ENCODE measurements at places on chromosomes 3 and 15.
A peak's percentile ranks its signal among the peaks of the same experiment; 100 is the strongest.

- no peak for DNase-seq
Measured at GRCh38 chr3:100416863-100417262, 15.5 kb downstream of the LNP1 start.

DNA sequence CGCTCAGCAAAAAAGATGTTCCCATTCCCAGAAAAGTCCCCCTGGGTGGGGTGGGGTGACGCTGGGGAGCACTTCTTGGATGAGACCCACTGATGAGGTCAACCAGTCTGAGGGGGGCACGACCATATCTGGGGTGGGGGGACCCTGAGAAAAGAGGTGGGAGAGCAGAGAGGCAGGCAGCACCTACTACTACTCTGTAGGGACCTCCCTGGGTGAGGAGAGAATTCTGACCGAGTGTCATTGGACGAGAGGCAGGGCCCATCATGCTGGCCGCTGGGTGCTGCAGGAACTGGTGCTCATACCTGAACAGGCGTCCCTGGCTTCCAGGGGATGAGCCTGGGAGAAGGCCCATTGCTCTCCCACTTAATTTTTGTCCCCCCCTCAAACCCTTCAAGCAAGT, 158.8 kb downstream of the KLF13 start:
- peak; percentile 57 for DNase-seq

- no peak for DNase-seq
Measured at GRCh38 chr3:100590114-100590839, 19.1 kb upstream of the ADGRG7 start.

DNA sequence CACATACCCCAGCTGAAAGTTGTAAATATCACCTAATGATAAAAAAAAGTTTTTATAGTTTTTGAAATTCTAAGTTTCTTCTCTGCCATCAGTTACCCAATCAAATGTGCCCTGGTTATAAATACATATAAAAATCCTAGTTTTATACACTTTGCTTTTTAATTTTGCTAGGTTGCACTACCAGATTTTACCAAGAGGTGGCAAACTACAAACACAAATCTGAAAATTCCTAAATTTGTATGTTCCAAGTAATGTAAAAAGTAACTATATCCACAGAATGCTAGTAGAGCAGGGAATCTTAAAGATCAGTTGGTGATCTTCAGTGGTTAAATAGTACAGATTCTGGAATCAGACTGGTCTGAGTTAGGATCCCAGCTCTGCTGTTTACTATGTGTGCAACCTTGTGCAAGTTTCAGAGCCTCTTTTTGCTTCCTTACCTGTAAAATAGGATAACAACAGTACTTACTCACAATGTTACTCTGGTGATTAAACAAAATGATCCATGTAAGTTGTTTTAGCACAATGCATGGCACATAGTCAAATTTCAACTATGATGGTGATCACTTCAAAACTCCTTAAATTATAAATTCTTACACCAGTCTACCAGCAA, 11.0 kb downstream of the TRPM7 start:
- DNase-seq, result no peak

- DNase-seq, result no peak
Measured at GRCh38 chr3:69204315-69204957, 82.0 kb upstream of the LMOD3 start.

GRCh38 chr3:172592898-172593669, 69.9 kb upstream of the TNFSF10 start:
- DNase-seq, result no peak

DNA sequence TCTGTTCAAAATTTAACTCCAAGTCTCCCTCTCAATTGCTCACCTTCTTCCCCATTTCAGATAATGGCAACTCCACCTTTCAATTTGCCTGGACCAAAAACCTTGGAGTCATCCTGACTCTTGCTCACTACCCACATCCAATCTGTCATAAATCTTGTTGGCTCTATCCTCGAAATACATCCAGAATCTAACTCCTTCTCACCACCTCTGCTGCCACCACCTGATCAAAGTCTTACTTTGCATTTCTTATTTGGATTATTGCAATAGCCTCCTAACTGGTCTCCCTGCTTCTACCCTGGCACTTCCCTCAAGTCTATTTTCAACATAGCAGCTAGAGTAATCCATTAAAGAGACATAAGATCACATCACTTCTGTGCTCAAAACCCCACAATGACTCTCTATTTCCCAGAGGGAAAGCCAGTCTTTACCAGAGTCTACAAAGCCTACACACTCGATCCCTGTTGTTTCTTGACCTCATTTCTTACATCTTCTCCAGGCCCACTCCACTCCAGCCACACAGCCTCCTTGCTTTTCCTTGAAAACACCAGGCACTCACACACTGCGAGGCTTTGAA, 86.6 kb downstream of the GPR156 start:
- DNase-seq, result no peak

GRCh38 chr15:79689030-79689429, 207.8 kb downstream of the MTHFS start:
- DNase-seq, result no peak

DNA sequence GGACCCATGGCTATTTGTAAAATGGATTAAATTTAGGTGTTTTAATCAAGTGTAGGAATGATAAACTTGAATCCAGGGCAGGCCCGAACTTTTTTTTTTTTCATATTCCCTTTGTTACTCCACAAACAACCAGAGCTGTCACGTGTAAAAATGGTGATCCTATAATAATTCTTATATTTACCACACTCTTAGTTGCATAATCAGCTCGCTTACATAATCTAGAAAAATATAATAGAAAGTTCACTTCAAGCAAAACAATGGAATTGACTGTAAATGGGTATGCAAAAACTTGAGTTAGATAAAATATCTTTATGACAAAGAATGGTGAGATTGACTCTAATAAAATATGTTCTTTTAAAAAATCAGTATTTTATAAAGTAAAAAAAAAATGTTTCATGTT, 2.1 kb upstream of the PAQR9 start:
- DNase-seq, result no peak

DNA sequence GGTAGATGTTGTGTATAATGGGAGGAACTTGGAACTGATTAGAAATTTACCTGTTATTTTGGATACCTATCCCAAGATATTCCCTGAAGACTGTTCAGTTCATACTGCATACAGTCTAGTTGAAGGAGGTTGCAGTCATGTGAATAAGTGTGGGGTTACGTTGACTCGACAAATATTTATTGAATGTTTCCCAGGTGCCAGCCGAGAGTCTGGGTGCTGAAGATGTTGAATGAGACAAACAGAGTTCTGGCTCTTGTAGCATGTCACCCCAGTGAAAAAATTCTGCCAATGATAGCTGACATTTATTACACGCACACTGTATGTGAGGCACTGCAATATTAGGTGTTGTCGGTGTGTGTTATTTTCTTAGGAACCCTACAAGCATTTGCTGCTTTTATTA, 176.0 kb downstream of the KCNMB2 start:
- DNase-seq, result no peak

DNA sequence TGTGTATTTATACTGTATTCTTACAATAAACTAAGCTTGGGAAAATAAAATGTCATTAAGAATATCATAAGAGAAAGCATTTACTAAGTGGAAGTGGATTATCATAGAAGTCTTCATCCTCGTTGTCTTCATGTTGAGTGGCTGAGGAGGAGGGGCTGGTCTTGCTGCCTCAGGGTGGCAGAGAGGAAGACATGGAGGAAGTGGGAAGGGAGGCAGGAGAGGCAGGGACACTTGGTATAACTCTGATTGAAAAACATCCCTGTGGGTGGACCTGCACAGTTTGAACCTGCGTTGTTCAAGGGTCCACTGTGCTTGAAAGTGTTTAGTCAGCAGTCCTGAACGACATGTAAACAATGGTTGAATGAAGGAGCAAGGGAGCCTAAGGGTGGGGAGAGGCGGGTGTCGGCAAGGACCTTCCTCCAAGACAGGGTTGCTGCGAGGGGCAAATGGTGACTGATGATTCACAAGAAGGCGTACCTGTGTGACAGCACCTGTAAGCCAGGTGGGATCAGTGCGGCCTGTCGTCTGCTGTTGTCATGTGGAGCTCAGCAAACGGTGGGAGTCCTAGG, 103.8 kb upstream of the KLF13 start:
- no peak for DNase-seq

GRCh38 chr3:142318331-142318730, 92.9 kb upstream of the GK5 start:
- no peak for DNase-seq

- DNase-seq, result no peak
Measured at GRCh38 chr3:73950865-73951558, 326.3 kb upstream of the PDZRN3 start.

DNA sequence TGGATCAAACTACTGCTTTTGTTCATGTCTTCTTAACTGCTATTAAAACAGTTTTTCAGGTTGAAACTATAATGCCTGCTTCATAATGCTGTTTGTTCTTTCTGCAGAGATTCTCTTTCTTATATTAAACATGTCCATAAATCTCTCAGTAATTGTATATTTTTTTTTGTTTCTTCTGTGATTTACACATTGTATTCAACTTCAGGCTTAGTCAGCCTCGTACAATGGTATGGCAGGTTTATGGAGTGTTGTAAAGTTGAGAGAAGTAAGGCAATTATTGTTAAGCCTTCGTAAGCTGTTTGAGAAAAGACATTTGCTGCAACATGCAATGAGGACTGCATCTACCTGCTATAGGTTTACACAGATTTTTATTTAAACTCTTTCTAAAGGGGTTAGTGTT, 977.1 kb downstream of the DIPK2A start:
- no peak for DNase-seq

DNA sequence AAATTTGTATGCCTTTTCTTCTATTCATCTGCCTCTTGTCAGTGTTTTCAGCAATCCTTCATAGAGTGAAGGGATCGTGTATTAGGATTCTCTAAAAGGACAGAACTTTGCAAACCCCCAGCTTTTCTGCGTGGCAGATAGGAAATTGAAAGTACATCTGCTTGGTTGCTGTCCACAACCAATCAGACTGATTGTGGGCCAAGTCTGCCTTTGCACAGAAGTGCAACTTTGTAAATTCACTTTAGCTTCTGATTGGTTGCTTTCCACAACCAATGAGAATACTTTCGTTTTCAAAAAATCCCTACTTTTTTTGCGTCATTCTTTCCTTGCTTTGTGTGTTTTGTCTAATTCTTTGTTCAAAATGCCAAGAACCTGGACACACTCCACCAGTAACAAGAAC, 847.4 kb downstream of the FHIT start:
- no peak for DNase-seq

GRCh38 chr3:183098536-183099025, 715 bp downstream of the MCCC1 start:
- DNase-seq, result no peak

- peak; percentile 67 for DNase-seq
Measured at GRCh38 chr3:124584552-124585391, 145.5 kb upstream of the UMPS start.

DNA sequence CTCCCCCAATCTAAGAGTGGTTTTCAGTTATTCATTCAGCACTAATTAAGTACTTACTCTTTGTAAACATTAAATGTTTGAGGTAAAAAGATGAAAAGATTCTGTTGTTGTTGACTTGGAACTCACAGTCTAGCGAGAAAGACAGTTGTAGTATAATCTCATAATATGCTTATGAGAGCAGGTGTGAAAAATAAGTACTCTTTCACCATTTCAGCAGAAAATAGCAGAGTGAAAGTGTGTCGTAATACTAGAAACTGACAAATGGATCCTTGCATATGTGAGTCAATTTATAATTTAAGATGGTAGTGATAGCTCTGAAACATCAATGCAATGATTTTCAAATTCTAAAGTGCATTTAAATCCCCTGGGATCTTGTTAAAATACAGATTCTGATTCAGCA, 618.8 kb upstream of the CCDC54 start:
- DNase-seq, result no peak

GRCh38 chr3:109897734-109898133, 560.4 kb upstream of the DPPA4 start:
- no peak for DNase-seq

GRCh38 chr15:71098920-71099319, 16.4 kb upstream of the THSD4 start:
- no peak for DNase-seq

DNA sequence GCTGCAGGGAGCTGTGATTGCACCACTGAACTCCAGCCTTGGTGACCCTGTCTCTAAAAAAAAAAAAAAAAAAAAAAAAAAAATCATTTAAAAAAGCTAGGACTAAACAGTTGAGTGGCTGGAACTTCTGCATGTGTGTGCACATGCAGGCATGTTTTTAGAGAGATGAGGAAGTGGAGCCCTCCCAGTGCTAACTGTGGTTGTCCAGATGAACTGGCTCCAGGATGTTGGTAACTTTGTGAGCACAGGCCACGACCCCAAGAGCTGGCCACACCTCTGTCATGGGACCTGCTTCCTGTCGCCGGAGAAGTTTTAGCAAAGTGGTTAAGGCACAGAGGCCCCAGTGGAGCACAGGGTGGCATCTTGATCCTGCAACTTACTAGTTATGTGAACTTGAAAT, 27.0 kb downstream of the CHCHD6 start:
- DNase-seq, result no peak

DNA sequence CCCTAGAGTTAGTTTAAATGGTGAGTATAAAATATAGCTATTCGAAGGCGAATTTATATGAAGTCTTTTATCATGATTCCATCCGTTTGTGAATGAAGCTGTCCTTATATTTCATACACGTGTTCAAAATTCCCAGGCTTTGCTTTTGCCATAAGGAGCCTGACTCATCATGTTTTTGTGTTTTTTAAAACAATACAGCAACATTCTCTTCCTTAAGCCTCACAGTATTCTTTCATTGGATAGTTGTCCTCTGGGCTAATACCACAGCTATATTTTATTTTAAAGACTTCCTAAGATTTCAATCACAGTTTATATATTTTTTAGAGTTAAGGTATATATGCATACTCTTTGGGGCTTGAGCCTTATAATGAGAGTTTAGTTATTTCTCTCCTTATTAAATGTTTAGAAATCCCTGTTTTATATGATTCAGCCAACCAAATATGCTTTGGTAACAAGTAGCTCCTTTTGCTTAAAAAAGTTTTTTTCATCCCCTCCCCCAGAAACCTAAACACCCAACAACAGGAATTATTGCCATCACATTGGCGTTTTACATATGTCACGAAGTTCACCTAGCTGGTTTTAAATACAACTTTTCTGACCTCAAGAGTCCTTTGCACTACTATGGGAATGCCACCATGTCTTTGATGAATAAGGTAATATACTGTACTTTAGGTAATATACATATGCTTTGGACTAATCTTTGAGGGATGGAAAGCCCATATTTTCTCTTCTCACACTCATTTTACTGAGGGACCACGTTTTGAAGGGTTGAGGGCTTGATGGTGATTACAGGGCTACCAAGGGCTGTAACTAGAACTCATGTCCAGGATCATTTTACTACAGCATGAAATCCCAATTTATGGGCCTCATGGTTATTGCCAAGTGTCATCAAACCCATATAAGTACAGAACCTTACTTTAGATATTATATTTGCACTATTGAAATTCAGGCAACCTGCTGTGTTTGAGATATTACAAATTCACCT, 28.5 kb downstream of the ST3GAL6 start:
- no peak for DNase-seq

- DNase-seq, result no peak
Measured at GRCh38 chr15:58260205-58260724, 122.1 kb downstream of the AQP9 start.

GRCh38 chr3:130787422-130788068, 40.9 kb upstream of the PIK3R4 start:
- DNase-seq, result no peak
